ENCODE measurements at places on chromosomes 2 and 18.

DNA sequence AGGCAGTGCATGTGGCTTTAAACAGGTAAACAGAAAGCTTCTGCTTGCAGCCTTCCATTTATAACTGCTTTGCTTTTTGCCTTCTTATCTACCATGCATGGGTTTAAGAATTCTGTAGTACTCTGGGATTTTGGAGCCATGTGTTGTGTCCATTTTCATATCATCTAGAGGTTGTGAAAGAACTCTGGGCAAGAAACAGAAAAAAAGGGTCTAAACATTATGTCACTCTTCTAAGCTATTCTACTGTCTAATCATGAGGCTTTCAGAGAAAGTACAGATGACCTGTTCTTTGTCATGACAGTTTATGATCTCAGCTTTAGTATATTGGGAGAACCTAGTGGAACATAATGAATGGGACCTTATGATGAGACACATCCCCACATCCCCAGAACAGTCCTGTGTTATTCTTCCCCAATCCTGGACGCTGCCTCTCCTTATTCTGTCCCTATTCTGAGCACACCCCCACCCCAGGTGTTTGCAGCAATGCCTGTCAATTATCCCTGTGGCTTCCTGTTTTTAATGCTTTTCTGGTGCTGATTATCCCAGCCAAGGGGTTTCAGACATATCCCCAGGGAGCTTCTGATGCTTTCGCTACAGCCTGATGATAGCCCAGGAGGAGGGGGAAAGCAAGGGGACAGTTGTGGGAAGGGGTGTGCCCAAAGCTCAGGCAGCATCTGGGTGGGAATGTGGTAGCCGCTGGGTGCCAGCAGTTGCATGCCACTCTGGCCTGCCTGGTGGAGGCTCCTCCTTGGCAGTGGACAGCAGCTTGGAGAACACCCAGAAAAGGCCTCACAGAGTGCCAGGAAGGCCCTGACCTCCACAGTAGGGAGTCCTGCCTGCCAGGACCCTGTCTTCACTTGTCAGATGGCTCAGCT, 169.5 kb upstream of the MAP3K20 start:
- no peak for DNase-seq

DNA sequence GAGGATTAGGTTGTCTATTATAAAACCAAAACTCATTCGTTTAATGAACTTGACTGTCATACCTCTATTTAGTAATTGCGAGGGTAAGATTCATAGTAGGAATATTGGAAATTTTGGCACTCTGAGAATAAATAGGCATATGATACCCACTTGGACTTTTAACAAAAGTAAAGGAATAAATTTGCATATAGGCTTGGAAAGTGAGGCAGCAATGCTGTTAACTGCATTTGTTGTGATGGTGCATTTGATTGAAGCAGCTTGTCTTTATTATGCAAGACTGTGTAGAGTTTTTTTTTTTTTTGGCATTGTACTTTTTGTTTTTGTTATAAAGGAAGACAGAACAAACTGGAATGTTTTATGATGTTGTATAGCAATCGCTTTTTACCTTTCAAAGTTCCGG, 18.9 kb downstream of the ITGB1BP1 start:
- DNase-seq = no peak

GRCh38 chr2:102046135-102046986, 54.6 kb downstream of the IL1R2 start:
- DNase-seq = no peak

GRCh38 chr18:44851856-44852621, 171.4 kb downstream of the SETBP1 start:
- no peak for DNase-seq

DNA sequence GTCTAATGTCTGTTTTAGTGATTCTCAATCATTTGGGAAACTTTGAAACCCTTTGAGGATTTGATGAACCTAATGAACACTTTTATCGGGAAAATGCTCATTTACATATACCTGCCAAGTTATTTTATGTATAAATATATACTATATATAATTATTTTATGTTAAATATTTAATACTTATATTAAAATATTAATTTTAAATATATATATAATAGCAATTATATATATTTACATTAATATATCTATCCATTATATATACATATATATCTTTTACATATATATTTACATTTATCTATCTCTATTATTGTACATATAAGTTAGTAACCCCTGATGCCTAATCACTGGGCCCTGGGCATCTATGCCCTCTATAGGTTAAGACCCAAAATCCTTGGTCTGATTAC, 763.3 kb upstream of the FSHR start:
- no peak for DNase-seq

GRCh38 chr2:230758566-230759480, 46.2 kb downstream of the CAB39 start:
- DNase-seq = no peak

DNA sequence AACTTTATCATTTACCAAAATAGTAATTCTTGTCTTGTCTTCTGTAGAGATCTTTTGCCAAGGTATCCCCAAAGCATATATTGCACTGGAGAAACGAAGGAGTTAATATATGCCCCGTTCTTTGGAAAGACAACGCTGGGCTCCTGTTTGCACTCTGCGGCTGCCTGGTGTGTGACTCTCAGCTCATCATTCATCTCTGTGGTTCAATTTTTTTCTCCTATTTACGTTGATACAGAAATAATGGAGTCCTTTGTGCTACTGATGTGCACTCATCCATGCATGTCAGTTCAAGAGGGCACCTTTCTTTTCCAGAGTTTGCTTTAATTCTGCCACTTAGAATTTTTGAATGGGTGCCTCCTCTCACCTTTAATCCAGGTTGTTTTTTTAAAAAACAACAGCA, 655.5 kb downstream of the DCDC2C start:
- no peak for DNase-seq

- no peak for DNase-seq
These were observed 110.2 kb upstream of the TRIB2 start for GRCh38 chr2:12606472-12607000.

Measured in T1000 (cell line).